Anterior cingulate cortex (tissue), 58 donors: ENCODE measurements at places on chromosomes 2 and 18.

- DNase-seq, result no peak
Observed at GRCh38 chr2:41710944-41711343, 336.9 kb upstream of the PKDCC start.

- no peak for DNase-seq
Observed at GRCh38 chr2:143718745-143719144, 589.5 kb downstream of the ARHGAP15 start.

DNA sequence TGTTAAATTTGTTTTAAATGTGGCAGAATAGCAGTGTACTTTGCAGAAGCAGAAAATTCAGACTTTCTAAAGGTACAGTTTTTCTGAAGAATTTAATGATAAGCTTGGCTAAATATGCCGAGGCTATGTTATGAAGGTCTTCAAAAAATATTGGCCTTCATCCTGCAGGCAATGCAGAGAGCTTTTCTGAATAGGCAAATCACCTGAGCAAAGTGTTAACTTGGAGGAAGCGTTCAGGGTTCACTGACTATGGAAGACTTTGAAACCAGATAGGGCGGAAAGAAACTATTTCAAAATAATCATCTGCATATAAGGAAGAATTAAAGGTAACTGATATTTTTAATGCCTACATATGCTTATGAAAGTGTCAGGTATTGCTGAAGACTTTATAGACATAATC lies 133.7 kb upstream of the SETBP1 start:
- no peak for DNase-seq

DNA sequence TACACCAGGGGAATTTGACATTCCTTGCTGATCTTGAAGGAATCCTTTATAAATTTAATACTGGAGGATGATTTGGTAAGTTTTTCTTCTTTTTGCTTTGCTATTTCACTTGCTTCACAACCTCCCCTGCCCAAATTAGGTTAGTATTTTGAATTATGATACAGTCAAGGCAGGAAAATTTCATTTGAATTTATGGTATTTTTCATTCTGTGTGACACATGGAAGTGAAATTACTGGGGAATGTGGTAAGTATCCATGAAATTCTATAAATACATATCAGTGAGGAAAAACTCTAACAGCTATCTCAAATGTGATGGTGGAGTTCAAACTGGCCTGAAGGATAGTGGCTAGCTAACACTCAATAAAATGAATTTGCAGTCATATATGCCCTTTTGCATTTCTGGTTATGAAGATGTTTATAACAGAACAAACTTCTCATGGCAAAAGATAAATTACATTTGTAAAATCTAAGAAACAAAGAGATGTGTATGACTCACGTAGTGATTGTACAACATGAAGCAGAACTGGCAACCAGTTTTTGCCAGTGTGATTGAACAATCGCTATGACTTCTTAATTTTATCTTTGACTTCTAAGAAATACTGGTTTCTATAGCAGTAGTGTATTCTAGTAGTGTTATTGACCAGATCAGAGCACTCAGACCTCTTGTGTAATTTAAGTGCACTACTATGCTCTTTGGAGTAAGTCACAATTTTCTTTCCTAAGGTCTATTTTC lies 152.6 kb downstream of the IKZF2 start:
- no peak for DNase-seq

GRCh38 chr2:28447086-28447485 lies 48.8 kb upstream of the PLB1 start:
- no peak for DNase-seq

GRCh38 chr18:77068321-77069312 lies 64.0 kb downstream of the MBP start:
- no peak for DNase-seq

DNA sequence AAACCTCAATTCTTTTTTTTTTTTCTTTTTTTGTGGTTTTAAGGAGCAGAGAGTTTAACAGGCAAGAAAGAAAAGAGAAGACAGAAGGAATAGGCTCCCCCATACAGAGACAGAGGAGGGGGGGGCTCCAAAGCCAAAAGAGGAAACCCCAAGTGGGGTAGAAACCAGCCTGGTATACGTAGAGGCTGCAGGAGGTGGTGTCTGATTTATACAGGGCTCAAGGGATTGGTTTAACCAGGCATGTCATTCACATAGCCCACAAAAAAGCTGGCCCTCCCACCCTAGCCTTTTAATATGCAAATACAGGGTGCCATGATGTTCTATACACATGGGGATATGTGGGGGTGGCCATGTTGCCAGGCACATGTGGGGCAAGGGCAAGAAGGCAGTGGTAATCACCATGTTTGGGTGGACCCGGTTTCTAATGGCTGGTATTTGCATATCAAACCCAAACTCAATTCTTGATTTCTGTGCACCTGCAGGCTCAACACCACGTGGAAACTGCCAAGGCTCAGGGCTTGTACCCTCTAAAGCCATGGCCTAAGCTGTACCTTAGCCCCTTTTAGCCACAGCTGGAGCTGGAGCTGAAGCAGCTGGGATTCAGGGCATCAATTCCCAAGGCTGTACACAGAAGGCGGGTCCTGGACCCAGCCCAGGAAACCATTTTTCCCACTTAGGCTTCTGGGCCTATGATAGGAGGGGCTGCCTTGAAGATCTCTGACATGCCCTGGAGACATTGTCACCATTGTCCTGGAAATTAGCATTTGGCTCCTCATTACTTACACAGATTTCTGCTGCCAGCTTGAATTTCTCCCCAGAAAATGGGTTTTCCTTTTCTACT lies 170.3 kb downstream of the MAIP1 start:
- no peak for DNase-seq

GRCh38 chr2:70743677-70744076 lies 24.3 kb downstream of the ADD2 start:
- DNase-seq, result no peak

GRCh38 chr2:73043929-73044832 lies 27.3 kb downstream of the SFXN5 start:
- DNase-seq, result peak; percentile 64

- DNase-seq, result no peak
Observed at GRCh38 chr18:22471546-22472131, 53.9 kb upstream of the CTAGE1 start.

DNA sequence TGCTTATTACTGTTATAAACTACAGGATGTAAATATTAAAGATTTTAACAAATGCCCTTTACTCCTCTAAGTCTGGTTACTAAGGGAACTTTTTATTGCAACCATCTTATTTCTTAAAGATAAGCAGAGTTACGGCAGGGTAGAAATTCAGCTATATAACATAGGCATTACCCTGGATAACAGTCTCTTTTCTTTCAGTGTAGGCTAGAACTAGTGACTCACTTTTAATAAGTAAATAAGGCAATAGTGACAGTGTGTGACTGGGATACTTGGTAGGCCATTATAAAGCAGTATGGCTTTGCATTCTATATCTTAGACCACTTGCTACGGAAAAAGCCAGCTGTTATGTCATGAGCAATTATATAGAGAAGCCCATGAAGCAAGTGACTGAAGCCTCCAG lies 1041.0 kb upstream of the NRXN1 start:
- DNase-seq, result no peak

DNA sequence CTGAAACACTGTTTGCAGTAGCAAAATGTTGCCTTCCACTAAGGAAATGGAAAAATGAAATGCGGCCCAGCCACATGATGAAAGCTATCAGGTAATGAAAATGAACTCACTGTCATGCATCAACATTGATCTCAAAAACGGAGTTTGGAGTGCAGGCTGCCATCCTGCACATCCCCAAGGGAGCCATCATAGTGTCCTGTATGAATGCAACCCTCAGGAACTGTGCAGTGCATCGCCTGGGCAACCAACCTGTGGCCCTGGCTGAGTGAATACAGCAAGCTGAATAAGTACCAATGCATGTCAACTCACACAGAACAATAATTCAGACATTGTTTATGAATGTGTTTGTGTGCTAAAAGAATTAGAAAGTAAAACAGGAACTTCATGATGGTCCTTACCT lies 23.1 kb upstream of the TXNDC2 start:
- DNase-seq, result no peak

GRCh38 chr2:160901613-160902012 lies 258.6 kb upstream of the TANK start:
- no peak for DNase-seq

DNA sequence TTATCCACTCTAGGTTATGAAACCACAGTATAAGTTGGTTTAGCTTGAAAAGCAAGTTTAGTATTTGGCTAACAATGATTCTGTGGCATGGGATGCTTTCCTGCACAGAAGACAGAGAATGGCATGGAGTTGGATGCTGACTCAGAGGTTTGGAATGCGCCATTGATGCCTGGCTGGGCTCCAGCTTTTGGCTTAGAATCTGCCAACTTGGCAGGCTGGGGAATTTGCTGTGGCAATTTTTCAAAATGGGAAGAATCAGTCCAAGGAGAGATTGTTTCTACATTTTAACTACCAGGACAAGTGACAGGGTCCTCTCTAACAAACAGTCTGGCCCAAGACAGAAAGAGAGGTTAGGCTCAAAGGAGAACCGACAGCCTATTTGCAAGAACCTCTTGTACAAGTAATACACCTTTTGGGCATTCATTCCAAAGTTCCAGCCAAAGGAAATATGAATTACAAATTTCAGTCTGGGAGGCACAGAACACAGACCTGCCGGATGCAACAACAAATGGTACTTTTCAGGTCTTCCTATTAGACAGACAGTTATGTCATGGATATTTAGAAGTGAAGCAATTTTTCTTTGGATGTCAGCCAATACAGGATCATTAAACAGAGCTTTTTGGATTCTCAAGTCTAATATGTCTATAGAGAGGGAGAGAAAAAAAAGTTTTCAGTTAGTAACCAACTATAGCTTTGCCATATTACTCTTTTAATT lies 1027.7 kb downstream of the TMEM182 start:
- DNase-seq, result peak; percentile 63

GRCh38 chr2:118050386-118050785 lies 36.5 kb upstream of the CCDC93 start:
- no peak for DNase-seq

DNA sequence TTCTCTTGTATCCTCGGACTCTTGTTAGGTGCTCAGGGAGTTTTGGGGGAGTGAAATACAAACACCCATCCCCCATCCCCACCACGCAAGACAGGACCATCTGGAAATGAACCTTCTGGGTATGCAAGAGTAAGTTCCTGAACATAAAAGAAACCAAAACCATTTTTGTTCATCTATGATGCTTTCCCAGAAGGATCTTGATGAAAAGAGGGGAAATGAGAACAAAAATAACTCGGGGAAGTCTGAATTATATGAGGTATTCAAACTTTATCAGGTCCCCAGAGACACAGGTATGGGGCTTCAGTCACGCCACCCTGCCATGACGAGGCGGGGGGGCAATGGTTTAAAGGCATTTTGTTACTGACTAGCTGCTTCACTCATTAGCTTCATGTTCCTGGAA lies 68.6 kb upstream of the DNMT3A start:
- no peak for DNase-seq

DNA sequence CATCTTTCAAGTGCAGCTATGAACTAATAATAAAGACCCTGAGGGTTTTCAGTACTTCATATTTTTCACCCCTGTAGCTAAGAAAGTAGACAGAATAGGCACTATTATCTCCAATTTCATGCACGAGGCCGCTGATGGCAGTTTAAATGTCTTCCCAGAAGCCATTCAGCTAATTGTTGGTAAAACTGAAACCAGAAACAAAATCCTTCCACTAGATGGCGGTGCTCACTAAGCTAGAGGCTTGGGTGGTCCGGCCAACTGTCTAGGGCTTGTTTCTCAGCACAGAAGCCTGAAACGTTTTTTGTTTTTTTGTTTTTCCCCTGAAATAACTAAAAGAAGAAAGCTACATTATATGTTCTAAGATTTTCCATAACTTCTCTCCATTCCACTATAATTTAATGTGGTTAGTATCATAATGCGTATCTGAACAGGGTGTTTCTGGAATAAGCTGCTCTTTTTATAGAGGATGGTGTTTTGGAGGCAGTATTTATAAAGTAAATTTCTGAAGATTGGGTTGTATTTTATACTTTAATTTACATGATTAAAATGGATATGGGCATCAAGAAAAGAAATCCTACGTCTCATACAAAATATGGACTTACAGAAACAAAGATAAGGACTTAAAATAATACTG lies 159.4 kb downstream of the PIK3C3 start:
- peak; percentile 37 for DNase-seq

DNA sequence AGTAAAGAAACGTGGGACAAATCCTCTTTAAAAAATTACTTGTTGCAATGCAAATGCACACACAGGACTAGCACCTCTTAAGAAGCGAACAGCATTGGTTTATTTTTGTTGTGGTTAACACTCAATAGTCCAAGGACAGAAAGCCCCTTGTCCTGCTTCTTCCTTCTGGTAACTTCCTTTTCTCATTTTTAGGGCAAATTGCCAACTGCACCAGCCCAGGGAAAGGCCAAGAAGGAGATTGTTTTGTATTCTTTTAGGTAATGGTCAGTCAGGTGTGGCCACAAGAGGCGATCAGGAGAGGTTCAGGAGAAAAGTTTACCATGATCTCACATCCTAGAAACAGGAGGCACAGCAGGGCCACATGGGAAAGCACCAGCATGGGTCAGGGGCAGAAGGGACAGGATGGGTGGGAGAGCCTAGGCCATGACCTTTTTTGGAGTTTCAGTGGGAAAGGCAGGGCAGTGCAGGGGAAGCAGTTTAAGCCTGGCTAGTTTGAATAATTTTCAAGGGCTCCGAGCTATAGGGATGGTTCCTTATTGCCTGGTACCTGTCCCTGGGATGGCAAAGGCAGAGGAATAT lies 73.0 kb downstream of the CHRNA1 start:
- DNase-seq, result no peak

DNA sequence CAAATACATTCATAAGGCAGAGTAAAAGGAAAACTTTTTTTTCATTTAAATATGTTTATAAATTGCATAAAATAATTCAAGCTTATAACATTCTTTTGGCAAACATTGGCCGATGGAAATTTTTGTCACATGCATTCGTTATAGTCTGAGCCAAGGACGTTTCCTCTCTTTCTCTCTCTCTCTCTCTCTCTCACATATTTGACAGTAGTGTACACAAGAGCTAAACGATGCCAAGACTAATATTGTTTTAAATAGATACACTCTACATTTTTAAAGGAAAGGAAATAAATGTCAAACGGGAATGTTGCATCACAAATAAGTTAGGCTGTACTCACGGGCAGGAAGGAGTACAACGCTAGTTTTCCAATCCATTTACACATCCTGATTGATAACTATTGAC lies 251.1 kb upstream of the SMIM21 start:
- DNase-seq, result no peak

DNA sequence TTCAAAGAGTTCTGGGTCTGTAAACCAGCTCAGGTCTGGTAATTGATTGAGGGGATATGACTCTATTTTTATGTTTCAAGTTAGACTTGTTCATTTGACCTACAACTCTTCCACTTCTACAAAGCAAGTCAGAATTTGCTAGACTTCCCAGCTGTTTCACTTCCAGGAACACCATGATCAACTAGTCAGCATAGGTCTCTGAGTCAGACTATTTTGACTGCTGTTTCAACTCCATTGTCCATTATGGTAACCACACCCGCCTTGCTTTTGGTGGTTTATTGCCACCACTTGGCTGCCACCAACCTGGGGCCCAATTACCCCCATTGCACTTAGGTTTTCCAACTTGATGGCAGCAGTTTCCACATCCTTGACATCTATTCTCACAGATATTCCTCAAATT lies 116.6 kb downstream of the LAMA3 start:
- no peak for DNase-seq

DNA sequence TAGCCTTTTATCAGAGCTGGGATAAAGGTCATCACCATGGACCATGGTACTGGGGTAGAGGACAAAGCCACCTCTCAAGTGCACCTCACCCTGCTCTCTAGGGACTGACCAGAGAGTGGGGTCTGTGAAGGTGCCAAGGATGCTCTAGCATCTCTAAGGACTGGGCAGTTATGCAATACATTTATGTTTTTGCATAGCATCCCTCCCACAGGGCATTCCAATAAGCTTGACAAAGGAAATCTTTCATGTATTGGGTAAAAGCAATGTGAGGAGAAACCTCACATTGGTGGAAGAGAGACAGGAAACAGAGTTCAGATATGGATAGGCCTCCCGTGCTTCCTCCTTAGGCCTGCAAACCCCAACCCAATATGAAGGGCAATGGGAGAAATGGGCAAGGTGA lies 31.6 kb downstream of the STK39 start:
- DNase-seq, result no peak
